ENCODE measurements at places on chromosomes 1 and 21. TPM values are rescaled to one million over a fixed set of nuclear protein-coding genes. Genes with fewer than 3 reads are reported as not detected.

OR13G1 gene
- not detected for total RNA-seq

GRCh38 chr1:185404907-185405568 is 88.0 kb upstream of the IVNS1ABP start:
- DNase-seq, result no peak

DNA sequence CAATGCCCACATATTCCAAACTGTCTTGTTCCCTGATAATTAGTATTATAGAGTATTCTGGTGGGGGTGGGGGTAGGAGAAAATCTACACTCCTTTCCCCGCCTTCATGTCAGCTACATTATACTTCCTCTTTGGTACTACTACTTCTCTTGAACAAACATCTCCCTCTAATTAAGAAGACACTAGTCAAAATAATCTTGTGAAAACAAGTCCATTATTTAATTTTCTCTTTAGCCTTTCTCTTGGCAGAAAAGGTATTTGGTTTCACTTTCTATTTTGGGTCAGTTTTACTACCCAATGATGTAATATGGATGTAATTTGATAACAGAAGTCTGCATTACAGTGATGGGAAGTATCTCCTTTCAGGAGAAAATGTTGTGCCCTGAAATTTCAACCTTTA is 22.5 kb downstream of the NTMT2 start:
- DNase-seq, result no peak

DNA sequence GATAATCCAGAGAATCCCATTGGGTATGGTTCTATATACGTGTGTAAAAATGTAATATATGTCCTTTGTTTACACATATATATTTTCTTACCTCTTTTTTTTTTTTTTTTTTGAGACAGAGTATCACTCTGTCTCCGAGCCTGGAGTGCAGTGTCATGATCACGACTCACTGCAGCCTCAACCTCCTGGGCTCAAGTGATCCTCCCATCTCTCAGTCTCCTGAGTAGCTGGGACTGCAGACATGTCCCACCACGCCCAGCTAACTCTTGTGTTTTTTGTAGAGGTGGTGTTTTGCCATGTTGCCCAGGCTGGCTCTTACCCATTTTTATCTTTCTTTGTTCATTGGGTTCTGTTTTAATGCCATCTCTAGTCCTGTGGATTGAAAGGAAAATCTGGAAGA is 59.5 kb downstream of the ZBTB17 start:
- DNase-seq, result no peak

- no peak for DNase-seq
Measured at GRCh38 chr1:207848234-207848633, 62.7 kb downstream of the CD34 start.

DNA sequence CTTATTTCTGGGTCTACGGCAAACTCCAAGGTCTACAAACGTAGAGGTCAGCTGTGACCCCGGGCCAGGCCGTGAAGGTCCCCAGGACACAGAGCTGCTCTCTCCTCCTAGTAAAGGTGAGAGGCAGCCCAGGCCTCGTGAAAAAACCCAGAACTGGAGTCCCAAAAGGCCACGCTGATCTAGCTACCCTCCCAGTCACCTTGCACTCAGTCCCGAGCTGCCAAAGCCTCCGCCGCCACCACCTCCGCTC is 125 bp downstream of the ATP5PF start:
- DNase-seq, result no peak

DNA sequence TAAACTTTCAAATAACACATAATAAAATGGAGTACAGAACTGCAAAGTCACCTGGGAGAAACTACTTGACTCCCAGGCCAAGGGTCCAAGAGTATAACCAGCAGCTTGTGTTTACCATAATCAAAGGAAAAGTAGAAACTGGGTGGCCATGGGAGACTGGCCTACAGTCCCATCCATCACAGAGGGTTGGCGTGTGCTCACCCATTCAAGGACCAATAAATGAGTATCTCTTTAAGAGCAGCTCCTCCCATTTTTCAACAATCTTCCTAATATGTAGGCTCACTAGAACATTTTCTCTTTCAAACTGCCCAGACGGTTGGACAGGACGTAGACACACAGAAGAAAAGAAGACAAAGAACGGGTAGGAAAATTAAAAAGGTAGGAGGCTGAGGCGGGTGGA is at the start of gene FMO3:
FMO3 (plus strand) TSS at position 302 of the 400 bp plus-strand sequence. CDS start 1,754 bp downstream, outside the sequence.
- DNase-seq, result no peak

DNA sequence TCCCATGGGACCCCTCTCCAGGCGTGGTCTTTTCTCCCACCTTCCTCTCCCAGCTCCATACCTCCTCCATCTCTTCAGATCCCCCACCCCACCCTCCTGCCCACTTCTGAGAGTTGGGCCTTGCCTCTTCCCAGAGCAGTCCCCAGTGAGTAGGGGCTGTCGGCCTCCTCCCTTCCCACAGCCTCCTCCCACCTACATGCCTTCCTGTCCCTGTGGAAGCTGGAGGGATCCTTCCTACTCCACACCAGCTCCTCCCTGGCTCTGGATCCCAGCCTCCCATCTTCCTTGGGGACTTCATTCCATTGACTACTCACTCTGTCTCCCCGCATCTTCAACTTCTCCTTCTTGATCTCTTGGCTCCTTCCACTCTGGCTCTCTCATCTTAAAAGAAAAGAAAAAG is 24.9 kb downstream of the KCNQ4 start:
- DNase-seq, result no peak

DNA sequence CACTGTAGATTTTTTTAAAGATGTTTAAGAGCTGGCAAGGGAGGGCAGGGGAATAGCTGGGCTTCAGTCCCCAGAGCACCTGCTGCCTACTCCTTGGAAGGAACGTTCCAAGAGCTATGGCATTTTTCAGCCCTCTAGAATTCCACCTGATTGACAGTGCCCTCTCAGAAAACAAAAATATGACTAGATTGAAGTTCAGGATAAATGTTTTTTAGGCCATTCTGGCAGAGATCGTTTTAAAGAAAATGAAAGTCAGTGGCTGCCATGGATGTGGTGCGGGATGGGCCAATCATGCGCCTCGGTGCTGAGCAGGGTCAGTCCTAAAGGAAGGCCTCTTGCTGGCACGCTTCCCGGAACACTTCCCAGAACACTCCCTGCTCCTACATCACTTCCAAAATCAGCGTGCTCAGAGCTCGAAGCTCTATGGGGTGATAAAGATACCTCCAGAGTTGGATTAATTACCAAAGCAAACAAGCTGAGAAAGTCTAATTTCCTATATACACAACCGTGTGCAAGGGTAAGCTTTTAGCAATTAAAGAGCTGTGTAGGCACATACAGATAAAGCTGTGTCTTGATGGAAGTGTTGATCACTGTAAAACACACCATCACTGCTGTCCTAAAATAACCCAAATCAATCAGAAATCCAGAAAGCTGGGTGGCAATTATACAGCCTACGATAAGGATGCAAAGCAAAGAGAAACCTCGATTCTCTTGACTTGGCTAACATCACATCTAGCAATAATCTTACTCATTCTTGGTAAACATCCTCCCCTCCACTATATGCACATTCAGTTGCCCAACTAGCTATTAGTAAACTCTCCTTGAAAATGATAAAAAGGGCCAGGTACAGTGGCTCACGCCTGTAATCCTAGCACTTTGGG is 34.6 kb downstream of the TGFBR3 start:
- peak; percentile 65 for DNase-seq

GRCh38 chr21:44509539-44509938 is 30.5 kb downstream of the KRTAP10-1 start:
- DNase-seq, result no peak

DNA sequence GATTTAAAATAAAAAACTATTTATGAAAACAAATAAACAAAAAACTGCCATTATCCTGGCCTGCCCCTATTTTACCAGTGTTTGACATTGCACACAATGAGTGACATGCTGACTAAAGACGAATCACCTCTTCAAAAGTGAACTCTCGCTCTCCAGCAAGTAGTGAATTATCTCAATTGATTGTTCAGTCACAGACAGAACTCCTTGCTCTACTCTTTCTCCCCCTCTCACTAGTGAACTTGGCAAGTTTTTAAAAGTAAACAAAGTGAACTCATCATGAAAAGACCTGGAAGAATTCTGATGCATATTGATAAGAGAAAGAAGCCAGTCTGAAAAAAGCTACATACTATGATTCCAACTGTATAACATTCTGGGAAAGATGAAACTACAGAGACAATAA is 4.7 kb upstream of the C1orf52 start:
- no peak for DNase-seq

GRCh38 chr1:113453771-113454083 is 63.4 kb downstream of the MAGI3 start:
- no peak for DNase-seq

DNA sequence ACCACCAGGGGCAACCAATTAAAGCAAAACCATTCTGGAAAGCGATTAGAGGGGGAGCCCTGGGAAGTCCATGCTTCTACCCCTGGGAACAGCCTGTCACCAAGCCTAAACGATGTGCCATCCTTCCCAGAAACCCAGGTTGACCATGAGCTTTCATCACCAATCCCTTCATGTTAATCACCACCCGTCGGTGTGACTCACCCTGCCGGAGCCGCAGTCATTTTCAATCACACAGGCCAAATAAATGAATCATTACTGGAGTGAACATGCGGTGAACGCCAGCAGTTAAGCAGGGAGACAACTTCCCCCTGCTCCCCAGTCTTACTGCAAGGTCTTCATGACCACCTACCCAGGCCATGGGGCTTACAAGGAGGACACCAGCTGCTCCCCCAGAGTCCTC is 308.8 kb downstream of the AJAP1 start:
- DNase-seq, result no peak

- no peak for DNase-seq
Measured at GRCh38 chr1:55997536-55997935, 581.8 kb downstream of the PLPP3 start.

- DNase-seq, result no peak
Measured at GRCh38 chr1:218823291-218823900, 350.3 kb upstream of the LYPLAL1 start.

DNA sequence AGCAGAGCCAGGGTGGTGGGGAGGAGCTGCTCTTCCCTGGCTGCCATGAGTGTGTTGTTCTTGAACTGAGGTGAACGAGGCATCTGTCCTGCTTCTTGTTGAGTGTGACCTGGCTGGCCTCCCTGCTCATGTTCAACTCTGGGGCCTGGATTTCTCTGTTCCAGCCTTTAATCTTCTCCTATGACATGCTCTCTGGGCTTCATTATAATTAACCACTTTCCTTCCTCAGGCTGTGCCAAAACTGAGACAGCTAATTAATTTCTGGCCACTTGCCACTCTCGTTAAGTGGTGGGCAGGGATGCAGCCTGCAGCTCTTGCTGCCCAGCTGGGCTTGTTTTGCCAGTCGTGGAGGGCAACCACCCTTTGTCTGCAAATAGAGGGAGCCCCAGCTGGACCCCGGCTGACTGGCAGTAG is 23.3 kb downstream of the OPRD1 start:
- no peak for DNase-seq

DNA sequence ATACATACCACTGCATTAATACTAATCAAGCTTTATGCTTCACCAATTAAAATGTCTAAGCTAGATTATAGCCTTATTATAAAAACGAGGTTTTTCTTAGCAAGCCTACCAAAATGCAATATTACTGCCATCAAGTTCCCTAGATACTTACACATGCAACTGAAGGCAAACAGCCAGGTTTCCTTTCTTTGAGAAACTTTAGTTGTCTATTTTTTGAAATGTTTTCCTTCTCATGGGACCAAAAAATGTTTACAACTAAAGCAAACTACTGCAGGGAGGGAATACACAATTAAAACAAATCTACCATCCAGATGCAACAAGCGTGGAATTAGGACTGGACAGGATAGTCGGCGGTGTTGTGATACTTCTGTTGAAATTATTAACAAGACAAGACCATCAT is 1.3 kb downstream of the ZNF644 start:
- DNase-seq, result no peak
